ENCODE measurements at places on chromosomes 5 and 9.

- DNase-seq, result no peak
Observed at GRCh38 chr5:52838326-52839015, 50.8 kb downstream of the ITGA1 start.

- no peak for DNase-seq
Observed at GRCh38 chr5:57777174-57777581, 294.6 kb upstream of the ACTBL2 start.

DNA sequence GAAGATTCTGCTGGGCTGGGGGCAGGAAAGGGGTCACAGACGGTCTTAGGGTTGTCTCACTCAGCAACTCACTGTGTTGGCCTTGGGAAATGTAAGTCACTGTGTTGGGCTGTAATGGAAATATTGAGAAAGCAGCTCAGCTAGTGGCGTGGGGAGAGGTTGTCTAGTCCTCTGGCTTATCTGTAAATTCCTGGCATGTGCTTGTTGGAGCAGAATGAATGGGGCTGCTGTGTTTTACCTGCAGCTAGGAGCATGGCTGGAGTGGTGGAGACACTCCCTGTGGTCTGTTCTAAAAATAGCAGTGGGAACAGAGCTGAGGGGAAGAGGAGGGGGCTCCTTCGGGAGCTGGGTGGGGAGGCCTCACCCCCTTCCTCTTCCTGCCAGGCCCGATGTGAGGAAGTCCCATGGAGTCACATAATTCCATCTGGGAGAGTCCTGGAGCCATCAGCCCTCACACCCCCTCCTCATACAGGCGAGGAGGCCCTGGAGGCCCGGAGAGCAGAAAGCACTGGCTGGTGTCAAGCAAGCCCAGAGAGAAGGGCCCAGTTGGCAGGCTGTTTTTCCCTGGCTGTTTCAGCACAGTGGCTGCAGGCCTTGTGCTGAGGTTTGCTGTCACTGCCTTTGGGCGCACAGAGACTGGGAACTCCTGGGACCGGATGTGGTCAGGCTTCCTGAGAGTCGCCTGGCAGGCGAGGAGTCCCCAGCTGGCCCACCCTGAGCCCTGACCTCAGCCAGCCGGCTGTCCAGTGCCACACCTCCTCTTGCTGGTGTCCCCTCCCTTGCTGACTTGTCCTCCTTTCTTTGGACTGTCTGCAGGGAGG is 84.9 kb downstream of the RGS3 start:
- no peak for DNase-seq

DNA sequence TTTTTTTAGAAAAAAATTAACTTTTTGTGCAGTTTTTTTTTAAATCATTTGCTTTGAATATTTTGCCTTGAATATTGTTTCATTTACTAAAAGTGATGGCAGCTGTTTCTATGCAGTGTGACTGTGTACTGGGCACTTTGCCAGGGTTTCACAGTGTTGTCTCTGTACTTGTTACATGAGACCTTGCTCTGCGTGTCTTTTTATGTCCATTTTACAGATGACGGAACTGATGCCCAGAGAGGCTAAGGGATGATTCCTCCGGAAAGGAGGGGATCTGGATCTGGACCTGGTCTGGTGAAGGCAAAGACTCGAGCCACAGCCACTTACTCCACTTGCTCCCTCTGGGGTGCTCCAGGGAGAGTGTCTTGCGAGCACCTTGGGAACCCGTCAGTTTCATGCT is 124.8 kb upstream of the PTCH1 start:
- DNase-seq, result no peak

GRCh38 chr5:114101153-114101552 is 260.7 kb upstream of the KCNN2 start:
- DNase-seq, result no peak

DNA sequence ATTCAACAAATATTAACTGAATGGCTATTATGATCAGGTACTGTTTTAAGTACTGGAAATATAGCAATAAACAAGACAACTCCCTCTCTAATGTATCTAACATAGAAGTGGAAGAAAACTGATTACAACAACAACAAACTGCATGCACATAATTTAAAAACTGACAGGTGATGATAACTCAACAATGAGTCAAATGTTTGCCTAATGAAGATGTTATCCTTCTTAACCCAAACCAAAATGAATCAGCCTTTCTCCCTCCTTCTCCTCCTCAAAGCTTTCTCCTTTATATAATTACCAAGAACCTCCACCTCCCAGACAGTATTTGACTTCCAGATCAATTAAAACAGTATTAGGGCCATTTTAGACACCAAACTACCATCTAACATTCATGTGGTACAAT is 49.3 kb downstream of the RICTOR start:
- DNase-seq, result no peak

DNA sequence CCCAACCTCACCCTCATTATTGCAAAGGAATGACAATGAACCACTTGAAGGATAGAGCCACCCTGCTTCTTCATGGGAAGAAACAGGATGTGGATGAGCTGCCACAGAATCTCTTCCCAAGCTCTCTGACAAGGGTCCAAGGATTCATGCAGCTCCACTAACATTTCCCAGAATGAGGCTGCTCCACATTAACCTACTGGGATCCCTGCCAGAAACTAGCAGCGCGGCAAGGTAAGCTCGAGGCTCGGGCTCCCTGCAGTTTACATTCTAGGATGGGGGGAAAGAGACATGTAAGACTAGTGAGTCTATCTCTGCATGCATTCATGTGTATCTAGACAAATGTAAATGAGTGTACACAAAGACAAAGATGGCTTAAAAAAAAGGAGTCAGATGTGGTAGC is 12.1 kb downstream of the DCAF12 start:
- no peak for DNase-seq

DNA sequence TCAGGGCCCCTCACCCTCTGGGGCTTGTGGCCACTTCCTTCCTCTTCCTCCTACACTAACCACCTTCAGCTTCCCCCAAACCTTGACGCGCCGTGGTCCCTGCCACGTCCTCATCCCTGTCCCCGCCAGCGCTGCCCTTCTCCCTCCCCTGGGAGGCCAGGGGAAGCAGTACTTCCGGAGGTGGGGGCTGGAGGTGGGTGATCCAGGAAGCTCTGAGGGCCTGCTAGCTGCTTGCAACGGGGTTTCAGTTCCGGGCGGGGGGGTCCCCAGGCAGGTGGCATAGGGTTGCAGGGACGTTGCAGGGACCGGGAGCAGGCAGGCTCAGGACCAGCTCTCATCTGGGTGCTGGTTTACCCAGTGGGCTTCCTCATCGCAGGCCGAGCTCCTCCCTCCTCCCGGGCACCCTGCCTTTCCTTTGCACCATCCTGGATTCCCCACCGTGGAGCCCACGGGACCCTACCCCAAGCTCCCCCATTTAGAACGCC is 70.0 kb downstream of the RXRA start:
- peak; percentile 54 for DNase-seq

- DNase-seq, result no peak
Observed at GRCh38 chr5:142063878-142064331, 44.7 kb upstream of the NDFIP1 start.

DNA sequence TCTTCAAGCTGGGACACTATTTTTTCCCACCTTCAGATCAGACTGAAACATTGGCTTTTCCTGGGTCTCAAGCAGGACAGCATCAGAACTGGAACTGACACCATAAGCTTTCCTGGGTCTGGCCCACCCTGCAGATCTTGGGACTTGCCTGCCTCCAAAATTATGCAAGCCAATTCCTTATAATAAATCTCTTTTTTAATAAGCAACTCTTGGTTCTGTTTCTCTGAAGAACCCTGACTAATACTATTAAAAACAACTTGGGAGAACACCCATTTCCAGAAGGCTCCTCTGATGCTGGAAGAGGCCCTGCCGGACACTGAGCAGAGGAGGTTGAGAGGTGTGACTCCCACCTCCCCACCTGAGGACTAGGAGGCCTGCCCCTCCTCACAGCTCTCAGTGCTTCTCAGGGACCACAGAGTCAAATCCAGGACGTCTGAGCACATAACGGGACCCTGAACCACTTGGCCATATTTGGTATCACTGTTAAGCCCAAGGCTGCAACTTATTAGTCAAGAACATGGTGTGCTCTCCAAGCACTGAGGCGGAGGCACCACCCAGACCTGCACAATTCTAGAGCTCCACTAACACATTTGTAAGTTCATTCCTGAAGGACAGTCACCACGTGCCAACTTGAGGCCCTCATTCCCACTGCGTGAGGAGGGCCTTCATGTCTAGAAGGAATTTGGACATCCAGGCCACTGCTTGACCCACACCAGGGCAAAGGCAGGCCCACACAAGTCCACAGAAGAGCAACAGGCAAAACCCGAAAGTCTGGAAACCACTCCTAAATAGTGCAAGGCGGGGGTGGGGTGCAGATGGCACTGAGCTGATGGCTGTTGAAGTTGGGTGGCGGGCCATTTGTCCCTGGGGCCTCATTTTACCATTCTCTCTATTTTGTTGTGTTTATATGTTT is 9.5 kb downstream of the SHC3 start:
- DNase-seq, result no peak

DNA sequence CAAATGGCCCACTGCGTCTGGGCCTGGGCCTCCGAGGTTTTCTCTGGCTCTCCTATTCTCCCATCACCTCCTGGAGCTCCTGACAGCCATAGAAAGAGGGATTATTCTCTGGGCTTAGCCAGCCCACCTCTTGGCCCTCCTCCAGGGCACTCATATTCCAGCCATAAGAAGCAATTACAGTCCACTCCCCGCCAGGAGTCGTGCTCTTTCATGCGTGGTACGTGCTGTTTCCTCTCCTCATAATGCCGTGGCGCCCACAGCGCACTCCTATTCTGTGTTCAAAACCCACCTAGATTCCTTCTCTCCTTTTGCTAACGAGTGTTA is 240.8 kb upstream of the ZNF462 start:
- DNase-seq, result no peak

GRCh38 chr5:141149812-141150211 is at the start of gene PCDHB6:
Gene PCDHB6 (plus strand): TSS chr5:141150057. CDS start chr5:141150258, 201 bp downstream.
- no peak for DNase-seq

DNA sequence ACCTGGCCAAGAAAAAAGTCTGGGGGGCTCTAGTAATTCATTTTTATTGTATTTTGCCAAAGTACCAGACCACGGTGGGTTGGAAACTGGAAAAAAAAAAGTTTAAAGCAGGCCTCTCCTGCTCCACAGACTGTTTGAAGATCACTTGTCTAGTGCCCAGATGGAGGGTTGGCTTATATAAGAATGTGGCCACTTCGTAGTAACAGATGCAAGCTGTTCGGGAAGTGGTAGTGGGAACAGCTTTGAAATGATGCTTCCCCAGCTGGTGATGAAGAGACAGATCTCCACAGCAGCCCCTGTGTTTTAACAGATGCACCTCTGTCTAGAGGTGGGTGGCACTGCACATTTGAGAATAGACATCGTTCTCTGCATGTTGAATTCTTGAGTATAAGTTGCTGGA is 54.3 kb upstream of the DMRT3 start:
- no peak for DNase-seq

GRCh38 chr9:23343226-23343625 is 482.8 kb downstream of the ELAVL2 start:
- no peak for DNase-seq

DNA sequence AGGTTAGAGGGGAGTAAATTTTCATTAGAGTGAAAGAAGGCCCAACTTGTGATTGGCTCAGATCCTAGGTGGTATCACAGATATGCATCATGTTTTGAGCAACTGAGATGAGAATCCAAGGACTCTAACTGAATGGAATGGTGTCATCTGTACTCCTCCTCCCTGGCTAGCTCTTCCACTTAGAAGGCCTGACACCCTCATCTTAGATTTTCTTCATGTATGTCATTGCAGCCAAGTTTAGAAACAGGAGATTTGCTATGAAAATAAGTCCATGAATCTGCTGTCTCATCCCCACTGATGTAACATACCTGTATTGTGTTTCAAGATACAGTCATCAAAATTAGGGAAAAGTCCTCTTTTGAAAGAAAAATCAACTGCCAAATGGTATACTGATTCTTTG is 54.4 kb downstream of the ITGA1 start:
- DNase-seq, result no peak

GRCh38 chr5:96391921-96392320 is 41.1 kb downstream of the PCSK1 start:
- DNase-seq, result no peak

Data from GM18507 (cell line).